ENCODE measurements at places on chromosomes 16 and 17.

- peak; percentile 54 for DNase-seq
Observed at GRCh38 chr17:32264140-32264799, 1.4 kb upstream of the RHBDL3 start.

DNA sequence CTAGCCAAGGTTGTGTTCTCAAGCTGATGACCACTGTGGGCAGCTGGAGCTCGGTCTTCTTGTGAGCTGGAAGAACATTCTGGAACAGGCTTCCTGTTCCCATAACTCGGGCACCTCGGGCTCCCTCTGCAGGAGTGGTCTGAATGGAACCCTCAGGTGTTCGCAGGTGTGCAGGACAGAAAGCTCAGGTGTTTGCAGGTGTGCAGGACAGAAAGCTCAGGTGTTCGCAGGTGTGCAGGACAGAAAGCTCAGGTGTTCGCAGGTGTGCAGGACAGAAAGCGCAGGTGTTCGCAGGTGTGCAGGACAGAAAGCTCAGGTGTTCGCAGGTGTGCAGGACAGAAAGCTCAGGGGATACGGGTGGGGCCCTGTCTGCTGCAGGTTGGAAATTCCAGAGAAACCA, 109.0 kb upstream of the CACNG5 start:
- no peak for DNase-seq

- DNase-seq, result no peak
Observed at GRCh38 chr16:27729516-27730304, 179.8 kb downstream of the KATNIP start.

DNA sequence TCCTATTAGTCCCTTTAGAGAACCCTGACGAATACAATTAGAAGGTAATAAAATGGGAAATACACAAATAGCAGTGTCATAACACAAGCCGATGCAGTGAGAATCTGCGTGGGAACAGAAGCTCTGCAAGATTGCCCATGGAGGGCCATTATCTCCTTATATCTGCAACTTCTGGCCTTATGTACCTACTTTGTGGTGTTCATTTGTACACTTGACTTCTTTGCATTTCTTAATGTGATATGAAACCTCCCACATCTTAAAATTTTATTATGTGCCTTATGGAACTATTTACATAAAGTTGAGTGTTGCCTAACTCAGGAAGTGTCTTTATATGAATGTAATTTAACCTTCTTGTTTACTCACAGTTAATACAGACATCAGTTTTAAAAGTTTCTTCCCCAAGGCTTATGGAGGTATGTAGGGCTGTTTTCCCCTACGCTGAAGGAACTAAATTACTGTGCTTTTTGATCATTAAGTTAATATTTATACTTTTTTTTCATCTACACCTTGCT, 10.1 kb upstream of the TANC2 start:
- DNase-seq, result no peak

DNA sequence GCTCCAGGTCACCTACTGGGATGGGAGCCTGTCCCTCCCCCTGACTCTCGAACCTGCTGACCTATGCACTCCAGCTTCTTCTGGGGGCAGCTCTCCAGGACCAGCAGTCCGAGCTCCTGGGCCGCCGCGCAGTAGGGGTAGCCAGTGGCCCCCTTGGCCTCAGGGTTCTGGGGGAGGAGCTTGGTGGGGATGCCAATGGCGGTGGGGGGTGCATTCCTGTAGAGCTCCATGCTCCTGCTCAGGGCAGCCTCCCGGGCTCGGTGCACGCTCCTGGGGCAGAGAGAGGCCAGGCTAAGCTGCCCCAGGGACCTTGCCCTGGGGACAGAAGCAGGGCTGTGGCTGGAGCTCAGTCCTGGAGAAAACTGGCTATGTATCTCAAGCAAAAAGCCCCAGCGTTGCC, 7.7 kb upstream of the SPATA2L start:
- no peak for DNase-seq

DNA sequence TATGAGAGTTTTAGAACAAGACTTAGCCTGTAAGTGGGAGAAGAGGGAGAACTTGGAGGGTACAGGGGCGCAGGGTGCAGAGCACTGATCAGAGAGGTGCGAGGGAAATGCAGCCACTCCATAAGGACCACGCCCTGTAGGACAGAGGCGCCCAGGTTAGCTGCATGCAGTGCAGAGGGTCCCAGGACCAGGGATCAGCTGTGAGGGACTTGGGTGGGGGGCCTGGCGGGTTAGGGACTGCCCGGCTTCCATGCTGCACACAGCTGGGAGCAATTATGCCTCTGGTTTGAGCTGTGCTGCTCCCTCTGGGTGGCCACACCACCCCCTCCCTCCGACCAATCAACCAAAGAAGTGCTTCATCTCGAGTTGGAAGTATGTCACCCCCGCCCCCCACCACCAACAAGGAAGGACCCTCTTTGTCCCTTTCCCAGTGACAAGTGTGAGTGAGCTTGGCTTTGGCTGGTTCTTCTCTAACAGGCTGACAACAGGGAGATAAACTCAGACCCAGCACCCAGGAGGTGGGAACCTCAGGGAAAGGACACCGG, 22.2 kb upstream of the CLEC18A start:
- no peak for DNase-seq
